ENCODE measurements at places on chromosomes 12 and 14. TPM values are rescaled to one million over a fixed set of nuclear protein-coding genes. Genes with fewer than 3 reads are reported as not detected.

The SERPINA10 gene
- not detected for total RNA-seq

The GALNT4 gene
- total RNA-seq, result 5.4 TPM

The SRGAP1 gene
- total RNA-seq, result 5.8 TPM

The GPR132 gene
- 0.77 TPM for total RNA-seq

The LRRC10 gene
- total RNA-seq, result 36.6 TPM

The SDS gene
- total RNA-seq, result 0.44 TPM

The OVCH1 gene
- total RNA-seq, result 0.12 TPM

GRCh38 chr14:84643446-84643845, 886.5 kb upstream of the FLRT2 start:
- no peak for DNase-seq

- DNase-seq, result no peak
Measured at GRCh38 chr14:91755570-91756295, 23.8 kb upstream of the CATSPERB start.

- no peak for DNase-seq
Measured at GRCh38 chr12:3597526-3598210, 106.7 kb downstream of the PRMT8 start.

GRCh38 chr14:55450539-55450938, 10.1 kb upstream of the TBPL2 start:
- no peak for DNase-seq

DNA sequence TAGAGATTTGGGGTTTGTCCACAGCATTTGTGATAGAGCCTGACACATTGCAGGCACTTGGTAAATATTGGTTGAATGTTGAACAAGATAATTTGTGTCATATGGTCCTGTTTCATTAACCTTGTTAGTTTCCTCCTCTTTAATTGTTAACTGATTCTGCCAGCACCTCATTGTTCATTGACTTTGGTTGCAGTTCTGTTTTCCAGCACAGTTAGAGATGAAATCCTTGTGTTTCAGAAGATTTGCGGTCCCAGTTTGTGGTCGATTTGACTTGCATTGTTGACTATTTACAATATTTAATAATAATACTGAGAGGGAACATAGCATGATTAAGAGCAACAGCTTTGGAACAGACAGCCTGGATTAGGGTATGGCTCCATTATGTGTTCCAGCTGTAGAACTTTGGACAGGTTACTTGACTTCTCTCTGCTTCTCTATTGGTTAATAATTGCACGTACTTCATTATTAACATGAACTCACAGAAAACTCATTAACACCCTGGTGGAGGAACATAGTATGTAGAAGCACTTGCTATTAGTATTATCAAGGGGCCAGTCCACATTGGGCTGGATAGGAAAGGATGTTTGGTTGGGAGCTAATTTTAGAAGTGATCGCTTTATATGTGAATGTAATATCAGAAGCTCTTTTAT, 8.7 kb downstream of the DRAM1 start:
- DNase-seq, result no peak

GRCh38 chr12:46234000-46234399, 34.8 kb downstream of the SLC38A1 start:
- no peak for DNase-seq

DNA sequence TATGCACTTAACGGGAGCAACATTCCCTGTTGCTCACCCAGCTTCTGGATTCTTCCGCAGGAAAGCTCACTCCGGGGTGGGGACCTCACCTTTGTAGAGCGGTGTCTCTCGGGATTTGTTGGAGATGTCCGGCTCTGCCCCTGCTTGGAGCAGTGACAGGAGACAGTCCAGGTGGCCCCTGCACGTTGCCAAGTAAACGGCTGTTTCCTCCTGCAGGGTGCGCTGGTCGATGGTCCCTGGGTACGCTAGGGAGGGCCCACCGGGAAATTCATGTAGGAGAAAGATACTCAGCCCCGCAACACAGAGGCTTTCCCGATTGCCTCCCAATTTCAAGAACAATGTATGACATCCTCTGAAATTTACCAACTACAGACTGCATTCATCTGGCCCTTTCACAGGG, 23.1 kb downstream of the ASB2 start:
- no peak for DNase-seq

DNA sequence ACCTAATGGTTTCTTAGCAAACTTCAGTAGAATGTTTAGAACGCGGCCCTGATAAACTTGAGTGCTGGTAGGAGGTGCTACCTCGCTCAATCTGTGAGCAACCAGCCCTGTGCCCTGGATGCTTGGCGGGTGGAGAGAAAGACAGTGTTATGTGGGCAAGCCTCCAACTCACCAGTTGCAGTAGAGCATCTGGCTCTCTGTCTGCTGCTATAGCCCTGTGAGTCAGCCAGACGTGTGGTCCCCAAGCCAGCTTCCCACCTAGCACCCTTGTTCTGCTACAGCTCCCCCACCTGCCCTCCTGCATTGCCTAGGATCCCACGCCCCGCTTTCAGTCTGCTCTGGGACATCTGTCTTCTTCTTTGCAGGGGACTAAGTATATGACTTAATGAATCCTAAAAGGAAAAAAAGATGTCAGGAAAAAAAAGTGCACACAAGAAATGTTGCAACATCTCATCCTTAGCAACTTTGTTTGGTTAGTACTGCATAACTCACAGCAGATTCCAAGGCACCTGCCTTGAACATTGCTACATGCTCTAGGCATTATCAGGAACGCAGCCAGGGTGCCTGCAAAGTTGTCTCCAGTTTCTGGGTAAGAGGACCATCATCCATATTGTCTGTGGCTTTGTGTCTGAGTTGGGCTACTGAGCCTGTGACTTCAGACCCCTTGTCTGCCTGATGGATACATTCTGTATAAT, 13.6 kb downstream of the SNRNP35 start:
- peak; percentile 82 for DNase-seq

DNA sequence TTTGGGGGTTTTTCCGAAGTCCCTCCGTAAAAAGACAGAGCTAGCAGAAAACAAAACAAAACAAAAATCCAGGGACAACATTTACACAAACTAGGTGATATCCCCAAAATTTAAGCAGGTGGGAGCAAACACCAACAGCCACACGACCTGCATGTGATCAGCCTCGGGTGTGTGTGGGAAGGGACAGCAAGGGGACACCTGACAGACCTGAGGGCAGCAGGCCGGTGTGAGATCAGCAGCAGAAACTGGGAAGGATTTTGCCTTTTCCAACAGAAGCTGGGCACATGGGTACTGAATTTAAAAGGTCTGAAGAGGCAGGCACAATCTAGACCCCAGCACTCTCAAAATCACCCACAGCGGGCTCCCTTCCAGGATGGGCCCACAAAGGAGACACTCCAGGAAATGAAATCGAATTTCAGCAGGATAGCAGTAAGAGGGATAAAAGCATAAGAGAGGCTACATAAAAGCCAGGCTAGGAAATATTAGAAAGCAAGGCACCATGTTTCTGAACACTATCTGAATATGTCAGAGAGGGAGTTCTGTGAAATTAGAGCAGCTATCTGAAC, 36.5 kb upstream of the SELPLG start:
- DNase-seq, result no peak

- no peak for DNase-seq
Measured at GRCh38 chr12:64318605-64319004, 72.0 kb downstream of the C12orf56 start.

GRCh38 chr14:100115726-100116125, 43.7 kb downstream of the DEGS2 start:
- no peak for DNase-seq

- DNase-seq, result no peak
Measured at GRCh38 chr14:100346306-100347091, 23.4 kb downstream of the SLC25A47 start.

GRCh38 chr14:85464135-85464895, 65.6 kb upstream of the FLRT2 start:
- no peak for DNase-seq

GRCh38 chr14:21039585-21040369, 2.4 kb upstream of the RNASE7 start:
- peak; percentile 45 for DNase-seq

DNA sequence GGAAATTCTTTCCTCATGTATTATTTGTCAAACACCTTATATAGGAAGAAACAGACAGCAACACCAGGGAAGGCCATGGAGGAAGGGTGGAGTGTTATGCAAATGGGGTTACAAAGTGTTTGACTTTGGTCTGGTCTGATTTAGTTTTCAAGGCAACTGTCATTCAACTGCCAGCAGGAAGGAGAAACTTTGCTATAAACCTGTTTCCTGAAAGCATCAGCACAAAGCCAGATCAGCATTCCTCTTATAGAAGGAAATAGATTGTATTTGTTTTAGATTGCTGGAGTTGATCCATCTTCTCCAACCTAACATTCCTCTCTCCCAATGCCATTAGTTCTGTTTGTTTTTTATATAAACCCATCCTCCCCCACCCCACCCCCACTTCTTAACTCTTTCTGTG, 65.7 kb downstream of the STAB2 start:
- no peak for DNase-seq

GRCh38 chr12:65051218-65051617, 69.9 kb downstream of the WIF1 start:
- DNase-seq, result no peak

DNA sequence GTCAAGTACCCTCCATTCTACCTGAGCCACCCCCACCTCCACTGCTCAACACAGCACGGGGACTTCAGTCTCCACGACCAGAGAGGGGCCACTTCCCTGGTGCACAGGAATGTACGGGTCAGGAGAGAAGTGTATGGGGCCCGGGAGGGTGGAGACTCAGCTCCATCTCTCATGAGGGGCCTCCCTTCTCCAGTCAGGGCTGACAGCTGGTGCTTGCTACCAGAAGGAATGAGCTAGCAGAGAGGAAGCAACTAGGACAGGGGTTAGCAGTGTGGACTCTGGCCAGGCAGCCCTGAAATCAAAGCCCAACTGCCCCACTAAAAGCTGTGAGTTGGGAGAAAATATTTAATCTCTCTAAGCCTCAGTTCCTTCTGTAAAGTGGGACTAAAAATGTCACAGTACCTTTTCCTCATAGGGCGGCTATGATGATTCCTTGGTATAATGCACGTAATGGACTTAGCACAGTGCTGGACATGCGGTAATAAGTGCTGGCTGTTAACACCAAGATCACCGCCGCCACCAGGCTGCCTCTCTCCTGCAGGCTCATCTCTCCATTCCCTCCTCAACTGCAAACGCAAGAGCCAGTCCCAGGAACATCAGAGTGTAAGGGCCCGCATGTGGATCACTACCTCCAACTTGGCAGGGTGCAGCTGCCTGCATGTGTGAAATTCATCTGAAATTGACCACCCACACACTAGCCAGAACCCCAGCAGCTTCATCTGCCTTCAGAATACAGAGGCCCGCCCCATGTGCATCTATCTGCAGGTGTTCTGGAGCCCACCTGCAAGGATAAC, 14.6 kb downstream of the ACTN1 start:
- no peak for DNase-seq

DNA sequence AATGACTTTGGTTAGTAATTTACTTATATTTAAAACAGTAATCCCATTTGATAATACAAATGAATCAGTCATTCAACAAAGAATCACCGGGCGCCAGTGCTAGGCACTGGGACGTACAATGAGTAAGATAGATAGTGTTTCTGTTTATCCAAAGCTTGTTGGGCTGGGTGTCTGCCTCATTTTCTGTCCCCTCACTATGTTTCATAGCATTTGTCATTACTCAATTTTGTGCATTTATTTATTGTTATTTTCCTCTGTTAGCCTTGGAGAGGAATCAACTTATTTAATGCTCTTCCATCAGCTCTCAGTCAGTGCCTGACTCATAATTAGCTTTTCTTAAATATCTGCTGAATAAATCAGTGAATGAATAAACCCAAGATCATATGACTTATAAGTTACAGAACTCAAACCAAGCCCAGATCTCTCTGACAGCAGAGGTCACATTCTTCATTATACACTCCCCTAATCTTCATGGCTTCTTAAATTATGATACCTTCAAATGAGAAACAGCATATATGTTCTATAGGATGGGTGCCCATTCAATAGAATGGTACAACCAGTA, 86.2 kb downstream of the TSPAN8 start:
- DNase-seq, result no peak

Data from heart left ventricle (tissue), 16 donors.